ENCODE measurements at places on chromosomes 12 and 14.

GRCh38 chr14:85437148-85437547, 92.8 kb upstream of the FLRT2 start:
- DNase-seq: no peak

DNA sequence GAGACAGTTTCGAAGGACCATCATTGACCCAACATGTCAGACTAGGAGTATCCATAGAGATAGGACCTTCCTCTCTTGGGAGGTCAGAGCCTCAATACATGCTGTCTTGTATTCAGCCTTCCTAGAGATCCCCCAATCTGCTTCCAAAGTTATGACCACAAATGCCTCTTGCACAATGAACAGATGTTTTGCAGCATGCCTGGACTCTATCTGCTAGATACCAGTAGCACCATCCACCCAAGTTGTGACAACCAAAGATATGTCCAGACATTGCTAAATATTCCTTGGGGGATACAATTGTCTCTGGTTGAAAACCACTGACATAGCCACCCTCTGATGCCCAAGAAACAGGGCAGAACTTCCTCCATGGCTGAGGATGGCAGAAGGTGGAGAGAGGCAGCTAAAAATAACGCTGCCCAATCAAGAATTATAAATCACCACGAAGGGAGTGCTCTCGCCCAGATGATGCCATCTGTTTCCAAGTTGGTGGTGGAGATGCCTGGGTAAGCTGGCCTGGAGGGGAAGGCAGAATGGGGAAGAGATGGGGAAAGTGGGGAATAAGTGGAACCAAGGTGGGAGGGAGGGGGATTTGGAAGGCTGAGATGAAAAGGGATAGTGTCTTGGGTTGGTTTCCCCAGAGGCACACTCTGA, 42.9 kb upstream of the NOS1 start:
- no peak for DNase-seq

GRCh38 chr12:98955284-98955683, 310.2 kb downstream of the APAF1 start:
- DNase-seq: no peak

DNA sequence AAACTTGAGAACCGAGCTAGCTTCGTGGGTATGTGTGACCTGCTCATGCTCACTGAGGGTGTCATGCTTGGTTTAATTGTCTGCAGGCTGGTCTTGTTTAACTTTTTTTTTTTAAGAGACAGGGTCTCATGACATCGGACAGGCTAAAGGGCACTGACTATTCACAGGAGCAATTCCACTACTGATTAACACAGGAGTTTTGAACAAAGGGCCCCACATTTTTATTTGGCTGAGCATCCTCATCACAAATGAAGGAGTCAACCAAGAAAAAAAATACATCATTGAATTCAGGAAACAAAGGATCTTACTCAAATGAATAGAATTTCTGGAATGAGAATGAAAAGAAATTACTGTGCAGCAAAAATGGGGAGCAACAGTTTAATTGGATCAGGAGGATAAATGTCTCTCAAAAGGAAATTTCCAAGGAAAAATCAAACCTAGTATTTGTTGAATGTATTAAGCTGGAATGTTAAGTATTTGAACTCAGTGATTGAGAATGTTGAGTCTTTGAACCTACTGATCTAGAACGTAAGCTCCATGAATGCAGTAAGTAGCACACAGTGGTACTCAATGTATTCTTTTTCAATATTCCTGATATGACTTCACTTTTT, 20.8 kb upstream of the PYROXD1 start:
- no peak for DNase-seq

DNA sequence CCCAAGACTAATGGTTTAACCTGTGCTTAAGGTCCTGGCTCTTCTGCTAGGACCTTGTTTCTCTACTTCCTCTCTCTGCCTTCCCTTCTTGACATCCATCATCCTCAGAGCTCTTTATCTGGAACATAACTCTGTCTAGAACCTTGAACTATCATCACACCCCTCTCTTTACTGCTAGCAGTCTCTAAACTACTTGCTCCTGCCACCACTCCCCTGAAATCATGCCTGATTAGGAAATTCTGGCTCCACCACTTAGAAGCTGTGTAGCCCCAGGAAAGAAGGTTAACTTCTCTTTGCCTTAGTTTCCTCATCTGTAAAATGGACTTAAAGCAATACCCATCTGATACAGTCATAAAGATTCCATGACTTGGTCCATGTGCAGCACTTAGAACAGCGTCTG, 9.1 kb downstream of the SLC38A1 start:
- no peak for DNase-seq
